ENCODE measurements at places on chromosomes 4 and X.

DNA sequence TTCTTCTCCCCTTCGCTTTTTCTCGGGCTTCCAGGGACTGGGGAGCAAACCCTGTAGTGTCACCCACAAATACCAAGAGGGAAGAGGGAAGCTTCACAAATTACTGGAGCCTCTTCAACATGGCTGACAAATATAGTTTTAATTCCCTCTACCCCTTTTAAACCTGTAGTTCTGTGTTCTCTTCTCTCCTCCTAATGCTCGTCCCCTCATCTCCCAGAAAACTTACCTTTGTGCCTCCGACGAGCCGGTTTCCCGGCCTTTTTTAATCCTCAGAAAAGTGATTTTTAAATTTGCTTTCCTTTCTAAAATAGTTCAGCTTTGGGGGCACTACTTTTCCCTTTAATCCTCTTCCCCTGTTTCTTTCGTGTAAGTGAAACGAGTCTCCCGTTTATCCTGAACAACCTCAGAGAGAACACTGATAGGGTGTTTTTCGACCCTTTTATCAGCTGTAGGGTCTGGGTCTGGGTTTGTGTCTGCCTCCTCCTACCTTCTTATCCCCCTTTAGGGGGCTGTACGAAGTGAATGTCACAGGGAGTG lies 408 bp downstream of the TET2 start:
- peak overlapping the region; percentile 89 for H3K27ac ChIP-seq
- peaks cover 62% of the 10 kb centered on the region for H3K4me1 ChIP-seq
- no peak for DNase-seq

DNA sequence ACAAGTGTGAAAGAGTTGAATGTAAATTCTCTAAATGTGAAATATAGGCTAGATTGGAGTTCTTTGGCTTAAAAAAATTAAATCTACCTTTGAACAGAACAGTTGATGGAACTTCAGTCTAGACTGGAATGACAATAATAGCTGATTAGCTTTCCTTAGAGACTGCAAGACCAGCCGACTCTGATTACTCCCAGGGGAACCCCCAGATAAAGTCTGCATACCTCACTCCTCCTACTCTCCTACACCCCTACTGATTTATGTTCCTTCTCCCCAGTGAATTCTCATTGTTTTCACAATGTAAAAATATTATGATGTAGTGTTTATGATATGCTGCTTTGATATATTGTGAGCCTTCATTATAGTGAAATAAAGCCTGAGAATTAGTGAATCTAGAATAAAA lies 241.3 kb downstream of the CFAP299 start:
- DNase-seq, result no peak
- no peaks in the 10 kb centered on the region for H3K36me3 ChIP-seq
- H3K27ac ChIP-seq, result no peak overlapping the region
- no peak overlapping the region for H3K4me3 ChIP-seq

- peak within 1 kb of the TSS; percentile 45 for H3K4me3 ChIP-seq
- DNase-seq, result peak; percentile 51
- no peaks in the 10 kb centered on the region for H3K4me1 ChIP-seq
- peak within 1 kb of the TSS; percentile 61 for H3K27ac ChIP-seq
Measured at GRCh38 chrX:56232221-56233082, at the start of gene KLF8. TSS of gene KLF8 (plus strand) at chrX:56232356. CDS start at chrX:56233335, 979 bp downstream.

DNA sequence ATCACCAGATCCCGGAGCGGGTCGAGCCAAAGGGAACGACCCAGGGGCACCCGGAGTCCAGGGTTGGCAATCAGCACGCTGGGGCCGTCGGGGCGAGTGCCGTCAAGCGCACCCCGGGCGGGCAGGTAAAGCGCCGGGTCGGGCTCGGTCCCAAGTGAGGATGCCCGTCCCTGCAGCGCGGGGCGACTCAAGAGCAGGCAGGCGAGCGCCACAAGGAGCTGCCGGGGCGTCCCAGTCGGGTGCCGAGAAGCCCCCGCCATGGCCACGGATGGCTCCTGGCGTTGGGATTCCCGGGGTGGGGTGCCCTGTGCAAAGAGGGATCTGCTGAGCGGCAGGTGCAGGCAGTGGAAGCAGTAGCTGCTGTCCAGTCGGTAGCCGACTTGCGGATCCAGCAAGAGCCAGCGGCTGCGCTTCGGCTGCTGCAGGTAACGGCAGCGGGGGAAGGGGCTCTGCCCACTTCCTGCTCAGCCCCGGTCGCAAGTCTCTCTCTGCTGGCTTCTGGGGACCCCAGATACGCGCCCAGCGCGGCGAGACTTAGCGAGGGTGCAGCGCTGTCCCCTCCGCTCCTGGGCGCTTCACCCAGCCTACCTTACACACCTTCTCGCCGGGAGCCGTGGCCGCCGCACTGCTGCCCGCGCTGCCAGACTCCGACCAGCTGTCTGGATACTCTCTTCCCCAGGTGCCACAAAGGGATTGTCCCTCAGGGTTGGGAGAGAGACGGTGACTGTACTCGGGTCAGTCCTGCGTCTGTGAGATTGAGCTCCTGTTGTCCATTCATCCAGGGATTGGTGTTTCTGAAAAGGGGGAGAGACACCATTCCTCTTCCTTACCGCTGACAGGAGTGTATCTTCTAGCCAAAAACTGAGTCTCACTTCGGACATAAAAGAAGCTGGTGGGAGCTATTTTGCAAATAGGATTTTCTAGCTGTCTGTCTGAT lies at the start of gene FREM3:
FREM3 (minus strand) TSS at position 260 of the 937 bp plus-strand sequence; CDS start at position 260, 0 bp downstream.
- no peaks in the 10 kb centered on the region for H3K36me3 ChIP-seq
- DNase-seq, result peak; percentile 78
- H3K4me3 ChIP-seq, result peak within 1 kb of the TSS; percentile 5
- peaks cover 25% of the 10 kb centered on the region for H3K27me3 ChIP-seq
- H3K4me1 ChIP-seq, result peaks cover 14% of the 10 kb centered on the region

GRCh38 chr4:134754301-134755019 lies 552.9 kb upstream of the PABPC4L start:
- H3K4me1 ChIP-seq, result no peaks in the 10 kb centered on the region
- H3K27me3 ChIP-seq, result no peaks in the 10 kb centered on the region
- no peak overlapping the region for H3K27ac ChIP-seq
- no peak for DNase-seq
- H3K36me3 ChIP-seq, result no peaks in the 10 kb centered on the region

DNA sequence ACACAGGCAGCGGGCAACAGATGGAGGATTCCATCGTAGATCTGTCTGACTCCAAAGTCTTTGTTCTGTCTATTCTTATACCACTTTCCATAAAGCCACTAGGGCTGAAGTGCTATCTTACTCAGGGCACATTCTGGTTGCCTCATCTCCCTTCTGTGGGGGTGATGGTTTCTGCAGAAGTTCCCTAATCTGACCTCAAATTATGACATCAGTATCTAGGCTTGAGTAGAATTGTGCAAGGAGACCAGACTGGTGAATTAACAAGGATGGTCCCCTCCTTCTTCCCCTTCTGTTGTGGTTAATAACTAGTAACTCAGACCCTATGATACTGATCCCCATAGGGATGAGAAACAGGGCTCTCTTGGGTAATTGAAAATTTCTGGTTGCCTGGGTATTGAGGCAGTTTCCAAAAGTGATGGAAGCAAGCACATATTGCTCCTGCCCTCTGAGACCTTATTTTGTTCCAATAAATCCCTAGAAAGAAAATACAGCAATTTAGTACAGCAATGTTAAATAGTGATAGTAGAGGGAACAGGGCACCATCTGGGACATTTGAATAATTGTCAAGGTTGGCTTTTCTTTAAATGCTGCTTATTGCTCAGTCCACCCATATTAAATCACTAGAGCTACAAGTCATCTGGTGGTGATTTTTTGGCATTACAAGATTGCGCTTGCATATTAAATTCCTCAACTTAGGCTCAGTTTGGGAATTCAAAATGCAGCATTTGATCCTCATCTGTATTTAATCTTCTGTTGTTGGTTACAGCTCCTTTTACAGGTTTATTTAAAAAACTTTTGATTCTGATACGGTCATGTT lies 57.3 kb upstream of the AP1S2 start:
- DNase-seq, result no peak
- peaks cover 4% of the 10 kb centered on the region for H3K27me3 ChIP-seq
- H3K4me1 ChIP-seq, result no peaks in the 10 kb centered on the region
- H3K36me3 ChIP-seq, result no peaks in the 10 kb centered on the region

DNA sequence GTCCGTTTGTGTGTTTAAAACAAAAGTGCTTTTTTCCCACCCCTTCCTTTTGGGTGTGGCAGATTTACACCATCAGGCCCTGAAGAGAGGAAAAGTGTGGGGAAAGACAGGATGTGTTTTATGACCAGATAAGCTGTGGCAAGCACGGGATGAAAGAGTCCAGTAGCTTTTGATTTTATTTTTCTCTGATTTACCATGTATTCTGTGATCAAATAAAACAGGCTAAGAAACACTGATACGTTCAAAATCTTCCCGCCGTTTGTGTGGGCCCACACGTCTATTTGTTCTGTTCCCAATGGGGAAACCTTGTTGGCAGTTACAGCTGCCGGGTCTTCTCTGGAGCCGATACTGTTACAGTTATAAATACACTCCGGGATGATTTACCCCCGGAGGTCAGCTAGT lies 10.8 kb downstream of the LRP2BP start:
- H3K4me1 ChIP-seq, result no peaks in the 10 kb centered on the region
- H3K36me3 ChIP-seq, result no peaks in the 10 kb centered on the region
- H3K27ac ChIP-seq, result no peak overlapping the region
- DNase-seq, result no peak
- peaks cover 14% of the 10 kb centered on the region for H3K27me3 ChIP-seq
- no peak overlapping the region for H3K4me3 ChIP-seq

DNA sequence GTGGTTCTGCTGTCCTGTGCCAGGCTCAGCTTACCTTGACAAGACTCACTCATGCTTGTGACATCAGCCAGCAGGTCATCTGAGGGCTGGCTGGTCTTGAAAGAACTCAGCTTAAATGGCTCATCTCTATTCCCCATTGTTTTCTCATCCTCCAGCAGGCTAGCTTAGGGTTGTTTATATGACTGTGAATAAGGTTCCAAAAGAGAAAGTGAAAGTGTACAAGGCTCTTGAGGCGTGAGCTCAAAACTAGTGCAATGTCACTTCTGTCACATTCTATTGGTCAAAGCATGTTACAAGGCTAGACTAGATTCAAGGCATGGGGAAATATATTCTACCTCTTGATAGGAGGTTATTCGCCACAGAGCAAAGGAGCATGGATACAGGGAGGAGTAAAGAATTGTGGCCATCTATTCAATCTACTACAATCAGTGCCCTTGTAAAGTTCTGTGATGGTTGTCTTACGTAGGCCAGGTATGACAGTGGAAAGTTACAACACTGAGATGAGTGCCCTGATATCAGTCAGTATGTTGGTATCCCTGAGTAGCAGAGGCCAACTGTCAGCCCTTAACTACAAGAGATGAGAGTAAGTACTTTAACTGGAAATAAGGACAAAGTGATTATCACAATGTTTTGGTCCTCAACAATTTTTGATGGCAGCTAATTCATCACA lies 19.8 kb upstream of the TMLHE start:
- H3K4me1 ChIP-seq, result no peaks in the 10 kb centered on the region
- no peaks in the 10 kb centered on the region for H3K36me3 ChIP-seq
- no peak overlapping the region for H3K4me3 ChIP-seq
- H3K27ac ChIP-seq, result no peak overlapping the region
- DNase-seq, result no peak

GRCh38 chrX:71111141-71111843 lies at the start of gene IL2RG:
TSS of gene IL2RG (minus strand) at chrX:71111577. CDS start at chrX:71111539, 38 bp downstream.
- H3K4me3 ChIP-seq, result peak within 1 kb of the TSS; percentile 36
- no peak for DNase-seq
- H3K27ac ChIP-seq, result peak within 1 kb of the TSS; percentile 79
- no peaks in the 10 kb centered on the region for H3K36me3 ChIP-seq

DNA sequence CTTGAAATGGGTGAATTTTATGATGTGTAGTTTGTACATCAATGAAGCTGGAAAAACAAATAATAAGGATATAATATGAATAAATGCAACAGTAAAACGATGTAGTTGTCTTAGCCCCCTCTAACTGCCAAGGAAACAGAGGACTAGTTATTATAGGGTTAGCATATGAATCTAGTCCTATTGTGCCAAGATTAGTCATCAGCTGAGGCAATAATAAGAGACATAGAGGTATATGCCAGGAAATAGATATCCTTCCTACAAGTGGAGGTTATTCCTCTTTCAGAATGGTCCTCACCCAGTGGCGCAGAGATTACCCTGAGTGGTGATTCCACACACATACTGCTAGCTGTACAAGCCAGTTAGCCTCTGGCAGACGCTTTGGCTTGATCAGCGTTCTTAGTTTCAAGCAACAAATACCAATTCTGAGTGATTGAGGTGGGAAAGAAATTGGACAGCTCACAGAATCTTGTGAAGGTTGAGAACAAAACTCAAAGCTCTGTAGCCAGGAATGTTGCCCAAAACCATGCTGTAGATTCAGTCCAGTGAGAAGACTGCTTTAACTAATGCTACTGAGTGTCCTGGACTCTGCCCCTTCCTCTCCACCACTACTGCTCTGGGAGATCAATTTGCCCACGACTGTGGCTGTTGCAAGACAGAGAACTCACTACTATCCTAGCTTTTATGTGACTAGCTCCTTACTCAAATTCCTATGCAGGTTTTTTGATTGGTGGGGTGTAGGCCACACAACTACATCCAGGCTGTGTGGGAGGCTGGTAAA lies 27.0 kb upstream of the ZNF280C start:
- H3K36me3 ChIP-seq, result no peaks in the 10 kb centered on the region
- H3K27ac ChIP-seq, result no peak overlapping the region

GRCh38 chr4:155197757-155198156 lies 10.7 kb upstream of the NPY2R start:
- no peaks in the 10 kb centered on the region for H3K4me1 ChIP-seq
- H3K27ac ChIP-seq, result no peak overlapping the region
- no peak overlapping the region for H3K4me3 ChIP-seq
- DNase-seq, result no peak
- no peaks in the 10 kb centered on the region for H3K36me3 ChIP-seq

DNA sequence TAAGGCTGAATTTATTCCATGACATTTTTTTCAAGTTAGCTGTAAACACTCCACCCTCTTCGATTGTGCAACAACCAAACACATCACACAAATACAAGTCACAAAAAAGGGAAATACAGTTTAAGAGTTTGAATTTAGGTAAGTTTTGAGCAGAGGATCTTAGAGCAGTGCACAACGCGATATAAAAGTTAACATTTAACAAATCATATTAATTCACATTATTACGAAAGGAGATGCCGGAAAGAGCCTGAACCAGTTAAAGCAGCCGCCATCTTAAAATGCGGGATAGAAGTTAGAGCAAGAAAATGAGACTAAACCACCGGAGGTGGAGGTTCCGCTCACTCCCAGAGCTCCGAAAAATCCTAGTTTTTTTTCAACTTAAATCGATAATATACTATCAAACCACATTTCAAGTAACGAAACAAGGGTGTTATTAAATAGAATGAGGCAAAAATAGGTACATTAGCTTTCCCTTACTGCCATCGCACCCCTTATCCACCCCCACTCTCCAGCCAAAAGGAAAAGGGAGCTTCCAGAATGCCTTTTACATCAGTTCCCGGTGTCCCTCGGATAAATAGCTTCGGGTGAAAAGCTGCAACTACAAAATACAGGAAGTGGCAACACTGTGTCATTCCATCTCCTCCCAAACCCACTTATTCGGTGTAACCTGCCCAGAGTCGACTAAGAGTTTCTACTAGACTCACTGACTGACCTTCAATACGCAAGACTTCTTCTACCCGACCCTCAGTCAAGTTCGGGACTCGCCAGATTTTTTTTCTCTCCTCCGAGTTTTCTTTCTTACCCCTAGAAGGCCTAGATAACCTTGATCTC lies 1.9 kb downstream of the UBE2D3 start:
- H3K4me3 ChIP-seq, result peak overlapping the region; percentile 93
- peak; percentile 74 for DNase-seq
- peak overlapping the region; percentile 100 for H3K27ac ChIP-seq
- no peaks in the 10 kb centered on the region for H3K27me3 ChIP-seq
- H3K4me1 ChIP-seq, result peaks cover 39% of the 10 kb centered on the region

Measured in left lung (tissue), 14 donors.